ENCODE measurements at places on chromosomes 5 and 9. TPM values are rescaled to one million over a fixed set of nuclear protein-coding genes. Genes with fewer than 3 reads are reported as not detected.

ZNG1C gene
- total RNA-seq = 23.4 TPM

TNFSF8 gene
- total RNA-seq = not detected

RALGDS gene
- total RNA-seq = 15.5 TPM

BTNL9 gene
- 3.4 TPM for total RNA-seq

ARSI gene
- 6.9 TPM for total RNA-seq

HTR4 gene
- not detected for total RNA-seq

SLC4A9 gene
- not detected for total RNA-seq

TPPP gene
- total RNA-seq = 1.4 TPM

EDIL3 gene
- 59.9 TPM for total RNA-seq

TRIM7 gene
- 0.66 TPM for total RNA-seq

CBY3 gene
- 2.3 TPM for total RNA-seq

PCDHGA9 gene
- total RNA-seq = 7.8 TPM

GTF3C4 gene
- total RNA-seq = 39.6 TPM

GRCh38 chr5:79924936-79925893, 65.8 kb downstream of the MTX3 start:
- H3K27me3 ChIP-seq = no peaks in the 10 kb centered on the region
- H3K4me1 ChIP-seq = no peaks in the 10 kb centered on the region
- no peak overlapping the region for H3K4me3 ChIP-seq
- peak; percentile 62 for DNase-seq
- no peaks in the 10 kb centered on the region for H3K36me3 ChIP-seq

DNA sequence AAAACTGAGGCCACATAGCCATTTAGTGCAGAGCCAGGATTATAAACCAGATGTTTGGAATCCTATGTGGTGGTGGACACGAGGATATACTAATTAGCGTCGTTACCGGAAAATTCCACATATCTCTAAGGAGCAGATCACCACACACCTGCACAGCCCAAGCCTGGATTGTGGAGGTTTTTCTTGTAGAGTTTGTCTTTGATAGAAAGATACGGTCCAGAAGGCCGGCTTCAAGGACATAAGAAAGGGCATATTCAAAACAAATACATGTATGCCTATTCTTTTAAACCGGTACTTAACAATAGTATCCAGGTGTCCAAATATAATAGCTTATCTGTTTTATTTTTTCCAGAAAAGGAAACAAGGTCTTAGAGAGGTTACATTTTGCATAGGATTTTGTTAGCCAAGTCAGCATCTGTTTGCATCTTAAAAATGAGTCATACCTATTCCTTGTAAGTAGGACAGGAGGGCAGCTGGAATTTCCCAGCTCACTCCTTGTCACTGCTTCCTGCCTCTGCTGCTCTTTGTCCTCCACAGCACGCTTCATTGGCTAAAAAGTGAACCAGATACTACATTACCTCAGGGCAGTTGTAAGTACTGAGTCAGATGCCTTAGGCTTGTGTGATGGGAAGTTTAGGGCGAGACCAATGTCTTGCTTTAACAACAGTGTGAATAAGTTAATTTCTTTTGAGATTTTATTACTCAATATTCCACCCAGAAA, 3.6 kb downstream of the TMC1 start:
- no peaks in the 10 kb centered on the region for H3K27me3 ChIP-seq
- H3K4me3 ChIP-seq = no peak overlapping the region
- peak; percentile 38 for DNase-seq

DNA sequence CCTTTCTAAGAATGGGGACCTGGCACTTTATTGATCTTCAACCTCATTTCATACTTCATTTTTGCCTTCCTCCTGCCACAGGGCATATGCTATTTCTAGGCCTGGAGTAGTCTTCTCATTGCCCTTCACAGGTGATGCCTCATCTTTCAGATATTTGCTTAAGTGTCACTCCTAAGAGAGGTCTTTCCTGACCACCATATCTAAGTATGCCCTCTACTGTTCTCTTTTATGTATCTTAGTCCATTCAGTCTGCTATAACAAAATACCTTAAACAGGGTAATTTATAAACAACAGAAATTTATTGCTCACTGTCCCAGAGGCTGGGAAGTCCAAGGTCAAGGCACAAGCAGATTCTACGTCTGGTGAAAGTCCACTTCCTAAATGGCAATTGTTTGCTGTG, 99.1 kb downstream of the ADAMTS6 start:
- no peaks in the 10 kb centered on the region for H3K4me1 ChIP-seq
- no peaks in the 10 kb centered on the region for H3K27me3 ChIP-seq
- H3K27ac ChIP-seq = no peak overlapping the region
- no peaks in the 10 kb centered on the region for H3K36me3 ChIP-seq
- no peak for DNase-seq

- H3K4me1 ChIP-seq = no peaks in the 10 kb centered on the region
- peaks cover 5% of the 10 kb centered on the region for H3K36me3 ChIP-seq
- H3K27ac ChIP-seq = 0 out of 2 replicates have a peak overlapping the region, but pooled peaks have one; percentile 45
- no peak overlapping the region for H3K4me3 ChIP-seq
- no peaks in the 10 kb centered on the region for H3K27me3 ChIP-seq
Observed at GRCh38 chr9:92608909-92609445, 61.0 kb downstream of the IPPK start.

- no peak overlapping the region for H3K27ac ChIP-seq
- H3K4me1 ChIP-seq = no peaks in the 10 kb centered on the region
- H3K27me3 ChIP-seq = no peaks in the 10 kb centered on the region
- DNase-seq = no peak
Observed at GRCh38 chr9:83521011-83521410, 17.2 kb downstream of the FRMD3 start.

DNA sequence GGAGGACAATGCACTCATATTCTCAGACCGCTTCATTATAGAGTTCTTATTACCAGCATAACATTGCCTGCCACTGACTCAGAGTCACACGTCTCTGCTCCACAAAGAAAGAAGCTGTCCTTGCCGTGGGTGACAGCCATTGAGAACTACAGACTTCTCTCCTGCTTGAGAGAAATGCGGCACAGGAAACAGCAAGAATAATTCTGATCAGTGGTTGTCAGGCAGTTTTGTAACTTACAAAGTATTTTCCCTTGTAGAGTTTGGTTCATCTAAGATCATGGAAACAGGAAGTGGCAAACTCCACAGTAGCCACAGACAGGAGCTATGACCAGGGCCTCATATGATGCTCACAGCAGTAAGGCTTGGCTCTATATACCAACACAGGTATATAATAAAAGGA, 47.0 kb downstream of the KCNV2 start:
- 0 out of 2 replicates have a peak overlapping the region, but pooled peaks have one; percentile 23 for H3K27ac ChIP-seq
- H3K27me3 ChIP-seq = no peaks in the 10 kb centered on the region
- H3K36me3 ChIP-seq = no peaks in the 10 kb centered on the region
- DNase-seq = no peak
- peaks cover 40% of the 10 kb centered on the region for H3K4me1 ChIP-seq

- peaks cover 46% of the 10 kb centered on the region for H3K4me1 ChIP-seq
- H3K27me3 ChIP-seq = peaks cover 5% of the 10 kb centered on the region
- peak overlapping the region; percentile 80 for H3K4me3 ChIP-seq
- H3K36me3 ChIP-seq = no peaks in the 10 kb centered on the region
- no peak for DNase-seq
Observed at GRCh38 chr9:123927625-123928532, 2.0 kb downstream of the DENND1A start.

DNA sequence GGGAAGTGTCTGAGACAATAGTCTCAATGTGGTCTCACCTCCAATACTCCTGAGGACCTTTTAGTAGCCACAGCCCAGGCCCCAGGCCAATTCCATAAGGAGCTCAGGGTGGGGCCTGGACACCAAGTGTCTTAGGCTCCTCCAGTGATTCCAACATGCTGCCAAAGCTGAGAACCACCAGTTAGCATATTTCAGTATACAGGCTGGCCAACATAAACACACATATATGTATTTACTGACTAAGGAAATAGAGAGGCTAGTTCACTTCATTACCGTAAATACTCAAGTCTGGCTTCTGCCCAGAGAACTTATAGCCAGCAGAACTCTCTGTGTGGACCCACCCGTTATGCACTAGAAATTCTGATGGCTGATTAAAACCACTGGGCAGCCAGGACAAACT, 24.1 kb downstream of the S1PR3 start:
- no peak overlapping the region for H3K27ac ChIP-seq
- H3K4me3 ChIP-seq = no peak overlapping the region
- no peaks in the 10 kb centered on the region for H3K36me3 ChIP-seq
- H3K27me3 ChIP-seq = no peaks in the 10 kb centered on the region
- DNase-seq = no peak

DNA sequence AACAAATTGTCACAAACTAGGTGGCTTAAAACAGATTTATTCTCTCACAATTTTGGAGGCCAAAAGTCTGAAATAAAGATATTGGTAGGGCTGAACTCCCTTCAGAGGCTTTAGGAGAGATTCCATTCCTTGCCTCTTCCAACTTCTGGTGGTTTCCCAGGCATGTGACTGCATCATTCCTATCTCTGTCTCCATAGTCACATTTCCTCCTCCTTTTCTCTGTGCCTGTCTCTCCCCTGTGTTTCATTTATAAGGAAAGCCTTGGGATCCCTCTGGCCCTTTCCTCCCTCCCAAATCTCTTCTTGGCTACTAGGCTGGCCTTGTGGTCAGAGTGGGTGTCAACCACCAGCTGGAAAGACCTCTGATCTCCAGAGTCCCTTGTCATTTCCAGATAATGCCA, 78.2 kb downstream of the SNX18 start:
- no peak for DNase-seq
- no peaks in the 10 kb centered on the region for H3K36me3 ChIP-seq
- no peaks in the 10 kb centered on the region for H3K4me1 ChIP-seq
- no peak overlapping the region for H3K4me3 ChIP-seq
- no peak overlapping the region for H3K27ac ChIP-seq

DNA sequence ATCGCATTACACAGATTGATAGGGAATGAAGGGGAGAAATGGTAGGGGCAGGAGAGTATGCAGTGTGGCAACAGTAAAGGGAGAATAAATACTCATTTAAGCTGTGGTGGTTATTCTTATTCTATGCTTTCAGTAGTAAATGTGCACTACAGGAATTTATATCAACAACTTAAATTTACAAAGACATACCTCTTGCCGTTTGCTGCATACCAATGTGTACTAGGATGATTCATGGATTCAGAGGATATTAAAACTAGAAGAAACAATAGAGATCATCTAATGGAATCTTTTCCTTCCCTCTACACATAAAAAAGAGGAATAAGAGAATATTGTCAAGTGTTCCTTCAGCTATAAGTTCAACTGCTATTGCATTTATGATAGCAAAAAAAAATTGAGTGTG, 103.3 kb upstream of the RASA1 start:
- no peaks in the 10 kb centered on the region for H3K27me3 ChIP-seq
- no peak overlapping the region for H3K27ac ChIP-seq
- H3K36me3 ChIP-seq = no peaks in the 10 kb centered on the region
- peaks cover 14% of the 10 kb centered on the region for H3K4me1 ChIP-seq
- H3K4me3 ChIP-seq = no peak overlapping the region

DNA sequence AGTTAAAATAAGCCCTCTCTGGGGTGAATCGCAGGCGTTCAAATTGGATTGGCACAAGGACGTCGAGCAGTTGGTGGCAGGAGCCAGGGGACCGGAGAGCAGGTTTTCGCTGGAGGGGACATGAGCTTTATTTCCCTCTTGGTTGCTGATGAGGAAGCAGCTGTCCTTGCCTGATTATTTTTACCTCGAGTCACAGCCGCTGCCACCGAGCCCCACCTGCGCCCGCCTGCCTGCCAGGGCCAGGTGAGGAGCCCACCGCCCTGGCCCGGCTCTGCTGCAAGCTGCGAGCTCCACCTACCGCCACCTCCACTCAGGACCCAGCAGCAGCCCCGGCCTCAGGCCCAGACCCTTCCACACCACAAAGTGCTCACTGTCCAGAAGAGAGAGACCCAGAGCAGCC, 9.0 kb upstream of the ADGRD2 start:
- no peaks in the 10 kb centered on the region for H3K27me3 ChIP-seq
- H3K4me1 ChIP-seq = no peaks in the 10 kb centered on the region
- H3K36me3 ChIP-seq = no peaks in the 10 kb centered on the region
- no peak overlapping the region for H3K4me3 ChIP-seq
- no peak overlapping the region for H3K27ac ChIP-seq

DNA sequence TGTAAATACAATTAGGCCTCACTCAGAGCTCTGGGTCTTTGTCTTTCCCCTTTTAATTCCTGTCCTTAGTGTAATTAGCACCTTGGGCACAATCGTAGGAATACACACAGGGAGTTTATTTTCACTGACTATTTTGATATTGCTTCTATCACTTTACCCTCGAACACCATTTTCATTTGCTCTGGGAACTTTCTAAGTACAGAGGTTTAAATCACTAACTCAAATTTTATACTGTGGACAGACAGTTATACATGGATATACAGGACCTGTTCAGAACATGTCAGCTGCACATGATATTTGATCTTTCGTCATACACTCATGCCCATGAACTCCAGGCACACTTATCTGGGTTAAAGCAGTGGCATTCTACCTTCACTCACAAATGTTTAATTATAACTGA, 217.8 kb upstream of the TMEM161B start:
- H3K27me3 ChIP-seq = no peaks in the 10 kb centered on the region
- peaks cover 59% of the 10 kb centered on the region for H3K4me1 ChIP-seq
- DNase-seq = no peak

DNA sequence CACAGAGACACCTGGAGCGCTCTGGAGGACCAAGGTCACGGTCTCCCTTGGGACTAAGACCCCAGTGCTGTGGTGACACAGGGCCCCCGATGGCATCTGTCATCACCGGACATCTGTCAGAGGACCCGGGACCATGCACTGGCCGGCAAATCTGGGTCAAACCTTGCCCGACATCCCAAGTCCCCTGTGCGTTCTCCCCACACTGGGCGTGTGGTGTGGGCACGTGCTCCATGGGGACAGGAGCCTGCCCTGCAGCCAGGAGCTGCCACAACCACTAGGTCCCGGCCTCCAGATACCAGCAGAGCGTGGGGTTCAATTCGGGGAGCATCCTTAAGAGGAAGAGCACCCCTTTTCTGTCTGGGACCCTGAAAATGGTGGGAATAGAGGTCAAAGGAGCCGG, 3.5 kb downstream of the AGPAT2 start:
- DNase-seq = no peak
- no peak overlapping the region for H3K27ac ChIP-seq
- H3K27me3 ChIP-seq = no peaks in the 10 kb centered on the region

DNA sequence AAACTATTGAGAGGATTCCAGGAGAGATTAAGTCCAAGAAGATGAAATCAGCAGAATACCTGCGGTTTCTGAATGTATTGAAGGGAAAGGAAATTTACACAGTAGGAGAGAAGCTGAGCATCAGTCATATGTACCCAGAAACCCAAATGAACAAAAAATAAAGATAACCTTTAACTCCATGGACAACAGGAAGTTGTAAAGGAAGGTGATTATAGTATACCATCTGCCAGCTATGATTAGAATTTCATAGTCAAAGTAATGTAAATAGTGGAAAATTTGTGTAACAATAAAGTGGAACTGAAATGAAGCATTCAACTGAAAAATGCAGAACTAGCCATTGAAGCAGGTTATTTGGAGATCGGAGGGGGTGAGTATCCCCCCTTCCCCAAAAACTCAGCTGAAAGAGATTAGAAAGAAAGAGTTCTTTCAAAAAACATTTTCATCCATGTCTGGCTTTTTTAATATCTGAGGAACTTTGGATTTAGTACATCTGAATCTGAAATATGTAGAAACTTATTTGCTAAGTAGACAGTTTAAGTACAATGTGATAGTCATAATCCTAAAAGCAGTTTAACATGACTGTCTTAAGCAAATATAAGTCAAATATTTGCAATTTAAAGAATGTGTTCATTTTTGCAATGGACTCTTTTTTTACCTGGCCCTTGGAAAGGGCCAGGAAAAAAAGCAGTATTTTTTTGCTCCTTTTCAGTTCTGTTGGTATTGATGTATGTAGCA, 58.4 kb downstream of the APC start:
- peak overlapping the region; percentile 90 for H3K27ac ChIP-seq
- DNase-seq = peak; percentile 25
- H3K4me3 ChIP-seq = peak overlapping the region; percentile 17

GRCh38 chr9:81513059-81513458, 176.3 kb downstream of the TLE1 start:
- no peaks in the 10 kb centered on the region for H3K27me3 ChIP-seq
- H3K4me3 ChIP-seq = no peak overlapping the region
- H3K36me3 ChIP-seq = no peaks in the 10 kb centered on the region
- DNase-seq = no peak
- H3K27ac ChIP-seq = no peak overlapping the region
